Anterior cingulate cortex (tissue), 58 donors: ENCODE measurements at places on chromosomes 4 and X.
A peak's percentile ranks its signal among the peaks of the same experiment; 100 is the strongest.

GRCh38 chr4:48602222-48602621 is 112.2 kb downstream of the ZAR1 start:
- no peak for DNase-seq

DNA sequence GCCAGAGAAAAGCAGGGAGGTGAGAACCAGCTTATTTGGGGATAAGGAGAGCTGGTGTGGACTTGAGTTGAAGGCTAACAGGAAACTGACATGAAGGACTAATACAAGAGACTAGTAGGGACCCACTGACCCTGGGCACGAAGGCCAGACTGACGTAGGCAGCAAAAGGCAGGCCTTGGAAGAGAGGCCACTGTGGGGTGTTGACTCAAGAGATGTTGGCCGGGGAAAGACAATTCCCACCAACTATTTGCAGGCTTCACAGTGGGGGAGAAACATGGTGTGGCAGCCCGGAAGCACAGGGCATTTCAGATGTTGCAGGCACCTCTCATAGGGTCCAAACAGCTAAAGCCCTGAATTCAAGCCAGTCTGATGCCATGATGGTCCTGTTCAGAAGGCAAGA is 24.4 kb upstream of the MAP3K15 start:
- no peak for DNase-seq

DNA sequence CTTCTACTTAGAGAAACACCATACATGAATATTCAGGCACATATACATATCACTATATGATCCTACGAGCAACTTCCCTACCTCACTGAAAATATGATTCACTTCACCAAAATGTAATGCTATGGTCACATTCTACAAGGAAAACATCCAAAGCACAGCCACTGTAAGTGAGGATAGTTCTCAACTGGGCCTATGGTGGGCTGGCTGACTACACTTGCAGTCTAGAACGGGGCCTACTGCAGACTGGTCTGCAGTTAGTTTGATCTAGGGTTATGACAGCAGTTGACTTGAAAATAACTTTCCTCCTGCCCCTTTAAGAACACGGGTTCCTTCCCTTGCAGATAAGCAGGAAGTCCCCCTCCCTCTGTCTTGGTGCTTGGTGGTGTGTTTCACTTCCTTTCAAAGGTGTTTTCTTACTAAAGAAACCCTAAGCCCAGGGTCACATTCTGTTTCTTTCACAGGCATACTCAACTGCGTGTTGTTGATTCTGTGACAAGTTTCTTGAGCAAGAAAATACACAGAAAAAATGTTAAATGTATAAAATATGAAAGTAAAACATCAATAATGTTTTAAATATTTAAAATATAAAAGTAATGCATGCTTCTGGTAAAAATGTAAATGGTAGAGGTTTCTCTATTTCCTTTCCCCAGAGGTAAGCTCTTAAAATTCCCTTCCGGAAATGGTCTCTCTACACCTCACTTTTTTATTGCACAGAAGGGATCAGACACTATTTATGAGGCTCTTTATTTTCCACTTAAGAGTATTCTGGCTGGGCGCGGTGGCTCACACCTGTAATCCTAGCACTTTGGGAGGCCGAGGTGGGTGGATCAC is 18.0 kb upstream of the TMSB4X start:
- no peak for DNase-seq

- no peak for DNase-seq
These were observed 197.8 kb downstream of the FRAS1 start for GRCh38 chr4:78254893-78255292.

- DNase-seq, result no peak
These were observed at the start of gene COL25A1 for GRCh38 chr4:109302361-109303139. COL25A1 (minus strand) TSS chr4:109302658.

GRCh38 chr4:181323061-181323460 is 920.1 kb upstream of the TENM3 start:
- no peak for DNase-seq

- peak; percentile 6 for DNase-seq
These were observed 89.7 kb upstream of the TFDP3 start for GRCh38 chrX:133307637-133308498.

DNA sequence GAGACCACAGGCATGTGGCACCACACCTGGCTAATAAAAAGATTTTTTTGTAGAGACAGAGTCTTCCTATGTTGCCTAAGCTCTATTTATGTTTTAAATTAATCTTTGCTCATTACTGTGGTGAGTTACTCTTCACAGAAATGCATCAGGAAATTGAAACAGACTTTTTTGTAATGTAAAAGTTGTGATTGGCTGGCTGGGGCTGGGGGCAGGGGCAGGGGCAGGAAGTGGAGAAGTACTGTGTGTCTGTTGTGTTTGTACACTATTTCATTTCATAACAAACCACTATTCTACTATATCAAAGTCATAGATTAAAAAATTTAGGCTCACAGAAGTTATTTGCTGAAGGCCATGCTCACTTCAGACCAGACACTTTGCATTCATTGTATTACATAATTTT is 19.1 kb upstream of the ABRAXAS1 start:
- no peak for DNase-seq

- no peak for DNase-seq
These were observed 135.7 kb downstream of the ZNF330 start for GRCh38 chr4:141356321-141356962.

GRCh38 chr4:27484216-27484615 is 623.6 kb downstream of the STIM2 start:
- no peak for DNase-seq

DNA sequence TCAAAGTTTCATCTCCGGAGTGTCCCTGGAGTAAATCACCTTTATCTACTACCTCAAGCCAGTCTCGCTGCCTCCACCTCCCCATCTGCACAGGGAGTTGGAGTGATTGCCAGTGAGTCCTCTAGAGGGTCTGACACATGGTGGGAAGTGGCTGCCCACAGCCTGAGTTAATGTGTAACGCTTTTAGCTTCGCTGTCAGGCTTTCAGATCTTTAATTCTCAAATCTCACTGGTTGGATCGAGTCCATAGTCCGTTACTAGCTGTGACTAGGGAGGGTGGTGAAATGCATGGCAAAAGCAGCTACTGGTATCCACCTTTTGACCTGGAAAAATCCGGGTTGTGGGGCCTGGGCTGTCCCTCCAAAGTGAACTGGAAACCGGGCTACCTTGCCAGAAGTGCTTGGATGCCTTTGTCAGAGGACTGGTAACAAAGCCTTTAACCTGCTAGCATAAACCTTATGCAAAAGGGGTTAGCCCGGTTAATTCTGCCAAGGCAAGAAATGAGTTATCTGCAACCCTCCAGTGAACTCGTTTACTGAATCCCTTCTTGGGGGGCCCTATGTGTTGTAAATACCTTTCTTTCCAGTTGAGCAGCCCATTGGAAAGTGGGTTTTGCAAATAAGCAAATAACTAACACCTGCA is 5.1 kb upstream of the WDR1 start:
- no peak for DNase-seq

- no peak for DNase-seq
These were observed 54.5 kb downstream of the TENM3 start for GRCh38 chr4:182297659-182298058.

- DNase-seq, result no peak
These were observed 349.3 kb upstream of the KLF3 start for GRCh38 chr4:38314663-38315062.

- DNase-seq, result no peak
These were observed 42.0 kb downstream of the SGMS2 start for GRCh38 chr4:107866726-107867125.

DNA sequence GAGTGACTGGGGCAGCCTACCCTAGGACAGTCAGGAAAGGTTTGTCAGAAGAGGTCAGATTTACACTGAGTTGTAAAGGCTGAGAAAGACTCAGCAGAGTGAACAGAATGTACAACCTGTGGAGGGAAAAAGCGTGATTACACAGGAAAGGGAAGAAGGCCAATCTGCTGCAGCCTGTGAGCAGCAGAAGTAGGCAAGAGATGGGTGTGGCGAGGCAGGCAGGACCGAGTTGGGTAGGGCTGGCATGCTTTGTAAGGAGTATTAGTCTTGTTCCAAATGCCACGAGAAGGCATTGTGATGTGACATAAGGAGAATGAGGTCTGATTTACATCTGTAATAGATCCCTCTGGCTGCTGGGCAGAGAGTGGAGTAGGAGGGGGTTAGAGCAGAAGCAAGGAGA is 12.6 kb downstream of the SGMS2 start:
- no peak for DNase-seq

- no peak for DNase-seq
These were observed 35.0 kb upstream of the MAML3 start for GRCh38 chr4:140188975-140189374.
